ENCODE measurements at places on chromosomes 4 and X.

- DNase-seq, result no peak
Observed at GRCh38 chr4:19844446-19844845, 407.3 kb upstream of the SLIT2 start.

- DNase-seq, result no peak
Observed at GRCh38 chr4:1985294-1985693, 23.5 kb downstream of the NELFA start.

DNA sequence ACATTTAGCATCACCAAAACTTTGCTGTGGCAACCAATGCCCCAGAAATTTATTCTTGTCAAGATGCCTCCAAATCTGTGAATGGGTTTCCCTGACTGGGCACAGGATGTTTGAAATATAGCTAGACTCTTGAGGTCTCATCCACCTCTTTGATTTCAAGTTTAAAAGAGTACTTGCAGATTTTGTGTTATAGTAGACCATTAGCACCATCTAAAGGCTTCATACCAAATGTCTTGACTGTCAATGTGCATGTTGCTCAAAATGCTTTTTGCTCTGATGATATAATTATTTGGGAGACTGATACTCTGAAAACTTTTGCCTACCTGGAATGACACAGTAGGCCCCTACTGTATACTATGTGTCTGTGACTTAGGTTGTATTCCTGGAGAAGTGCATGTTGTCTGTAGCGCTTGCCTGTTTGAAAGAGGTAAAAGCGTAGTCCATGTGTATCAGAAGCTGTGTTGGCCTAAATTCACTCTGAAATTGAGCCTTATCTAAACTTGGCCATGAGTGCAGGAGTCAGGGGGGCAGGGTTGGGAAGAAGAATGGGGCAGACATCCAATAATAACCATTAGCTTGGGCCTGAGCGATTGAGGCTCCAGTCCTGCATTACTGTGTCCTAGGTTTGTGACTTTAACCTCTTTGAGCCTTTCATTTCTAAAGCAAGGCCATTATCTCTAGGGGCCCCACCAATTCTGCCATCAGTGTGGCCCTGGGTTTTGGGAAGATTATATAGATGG, 33.8 kb downstream of the NDP start:
- no peak for DNase-seq

- no peak for DNase-seq
Observed at GRCh38 chr4:7697343-7697742, 242.3 kb downstream of the AFAP1 start.
